ENCODE measurements at places on chromosomes 4 and X.

- no peak for DNase-seq
Measured at GRCh38 chr4:186669735-186670134, 53.9 kb downstream of the FAT1 start.

DNA sequence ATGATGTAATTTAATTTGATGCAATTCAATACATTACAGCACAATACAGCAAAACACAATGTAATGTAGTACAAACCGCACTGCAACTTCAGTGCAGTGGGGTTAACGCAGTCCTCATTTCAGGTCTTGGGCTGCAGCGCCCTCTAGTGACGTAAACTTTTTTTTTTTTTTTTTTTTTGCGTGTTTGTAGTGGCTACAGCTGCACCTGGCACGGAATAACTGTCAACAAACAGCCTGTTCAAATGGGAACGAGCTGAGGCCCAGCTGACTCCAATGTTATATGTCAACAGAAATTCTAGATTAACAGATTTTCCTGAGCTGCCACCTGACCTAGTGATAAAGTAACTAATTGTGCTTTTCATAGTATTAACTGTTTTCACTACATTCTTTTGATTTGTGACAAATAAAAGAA, 33.5 kb upstream of the RASSF6 start:
- no peak for DNase-seq

DNA sequence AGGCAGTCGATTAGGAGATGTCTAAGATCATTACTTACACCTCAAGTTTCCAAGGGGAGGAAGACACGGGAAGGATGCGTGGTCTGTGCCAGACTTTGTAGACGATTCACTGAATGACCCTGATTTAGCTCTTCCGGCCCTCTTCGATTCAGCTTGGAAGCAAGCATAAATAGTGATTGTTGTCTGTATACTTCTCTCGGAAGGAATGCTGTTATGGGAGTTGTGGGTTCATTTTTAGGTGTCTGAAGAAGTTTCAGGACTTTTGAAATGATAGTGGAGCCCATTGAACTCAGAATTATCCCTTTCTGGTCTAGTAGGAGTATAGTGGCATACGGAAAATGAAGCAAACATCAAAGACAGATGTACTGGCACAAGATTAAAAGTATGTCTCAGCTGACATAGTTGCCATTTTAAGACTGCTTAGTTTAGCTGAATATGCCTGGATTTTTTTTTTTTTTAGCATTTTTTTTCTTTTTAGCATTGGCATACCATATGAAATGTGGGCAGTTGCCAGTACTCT, 1.0 kb upstream of the ANKRD17 start:
- no peak for DNase-seq

DNA sequence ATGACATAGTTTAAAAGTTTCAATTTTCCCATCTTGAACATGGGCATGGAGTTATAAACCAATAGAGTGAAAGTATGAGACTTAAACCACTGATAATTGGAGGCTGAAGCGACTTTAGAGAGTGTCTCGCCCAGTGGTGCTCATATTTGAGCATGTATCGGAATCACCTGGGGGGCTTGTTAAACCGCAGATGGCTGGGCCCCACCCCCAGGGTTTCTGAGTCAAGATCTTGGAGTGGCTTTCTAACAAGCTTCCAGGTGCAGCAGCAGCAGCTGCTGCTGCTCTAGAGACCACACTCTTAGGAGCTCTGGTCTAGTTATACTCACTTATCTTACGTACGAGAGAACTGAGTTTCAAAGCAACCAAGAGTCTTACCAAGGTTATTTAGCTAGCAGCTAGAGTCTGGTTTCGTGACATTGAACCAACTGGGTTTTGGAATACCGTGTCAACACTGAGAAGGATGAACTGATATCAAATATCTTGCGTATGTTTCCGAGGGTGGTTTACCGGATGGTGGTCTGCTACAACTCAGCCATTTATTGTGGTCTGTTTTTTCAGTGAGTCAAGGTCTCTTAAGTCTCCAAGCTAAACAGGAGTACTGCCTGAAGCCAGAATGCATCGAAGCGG, 5.9 kb downstream of the PHEX start:
- no peak for DNase-seq

DNA sequence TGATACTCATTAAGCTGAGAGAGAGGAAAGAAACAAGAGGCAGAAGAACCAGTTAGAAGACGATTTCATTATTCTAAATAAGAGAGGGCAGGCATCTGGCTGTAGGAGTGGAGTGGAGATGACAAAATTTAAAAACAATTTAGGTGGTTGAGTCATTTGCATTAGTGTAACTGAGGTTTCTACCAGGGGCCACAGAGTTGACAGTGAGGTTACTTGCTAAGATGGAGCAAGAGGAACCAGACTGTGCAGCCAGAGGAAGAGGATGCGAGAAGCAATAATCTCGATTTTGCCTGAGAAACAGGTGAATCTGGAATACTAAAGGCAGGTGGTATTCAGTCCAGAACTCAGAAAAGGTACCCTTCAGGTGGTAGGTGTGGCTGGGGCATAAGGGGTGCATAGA, 491.9 kb downstream of the MID1IP1 start:
- no peak for DNase-seq

GRCh38 chr4:136967069-136967468, 565.2 kb downstream of the PCDH18 start:
- DNase-seq, result no peak

- DNase-seq, result no peak
Measured at GRCh38 chr4:73741750-73742489, 1.6 kb downstream of the CXCL8 start.

DNA sequence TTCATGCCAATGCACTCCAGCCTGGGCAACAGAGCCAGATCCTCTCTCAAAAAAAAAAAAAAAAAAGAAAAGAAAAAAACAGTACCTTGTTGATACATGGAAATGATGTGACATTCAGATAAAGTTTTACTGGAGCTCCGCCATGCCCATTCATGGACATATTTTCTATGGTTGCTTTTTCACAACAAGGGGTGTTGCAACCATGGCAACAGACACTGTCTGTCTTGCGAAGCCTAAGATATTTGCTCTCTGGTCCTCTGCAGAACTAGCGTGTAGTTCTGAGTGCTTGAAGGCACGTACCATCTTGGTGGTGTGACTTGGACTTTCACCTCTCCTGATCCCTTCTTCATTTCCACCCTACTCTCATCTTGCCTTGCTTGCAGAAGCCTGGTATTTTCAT, 53.2 kb downstream of the TBL1X start:
- no peak for DNase-seq

DNA sequence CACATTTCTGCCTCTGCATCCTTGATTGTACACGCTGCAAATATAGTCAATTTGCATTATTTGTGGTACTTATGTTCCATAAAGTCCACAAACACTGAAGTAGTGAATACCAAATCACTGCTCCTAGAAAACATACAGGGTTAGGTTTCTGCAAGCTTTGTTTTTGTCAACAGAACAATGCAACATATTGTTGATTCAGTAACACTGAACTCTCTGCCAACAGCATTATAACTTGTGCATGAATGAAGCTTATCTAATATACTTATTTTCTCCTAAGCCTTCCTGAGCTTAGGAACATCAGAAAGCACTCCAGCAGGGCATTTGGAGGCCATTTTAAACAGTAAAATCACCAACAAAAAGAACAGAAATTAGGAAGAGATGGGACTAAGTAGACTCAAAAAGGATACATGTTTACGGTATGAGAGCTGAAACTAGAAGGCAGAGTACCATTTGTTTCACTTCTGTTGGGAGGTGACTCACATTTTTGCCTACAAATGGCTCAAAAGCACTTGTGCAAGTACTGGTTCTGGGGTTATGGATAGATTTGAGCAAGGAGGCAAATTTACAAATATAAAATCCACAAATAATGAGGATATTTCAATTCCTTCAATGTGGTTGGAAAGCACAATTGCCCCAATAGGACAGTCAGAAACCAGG, 14.1 kb downstream of the COX18 start:
- DNase-seq, result no peak

GRCh38 chrX:40240844-40241243, 143.1 kb upstream of the BCOR start:
- DNase-seq, result no peak
